ENCODE measurements at places on chromosomes 2 and 18.

- DNase-seq: no peak
Observed at GRCh38 chr2:147439986-147440385, 404.8 kb upstream of the ACVR2A start.

GRCh38 chr2:121137571-121137970, 147.4 kb downstream of the TFCP2L1 start:
- DNase-seq: no peak

- no peak for DNase-seq
Observed at GRCh38 chr2:8622199-8622911, 59.5 kb upstream of the ID2 start.

- DNase-seq: no peak
Observed at GRCh38 chr2:190799999-190800398, 80.6 kb upstream of the GLS start.

DNA sequence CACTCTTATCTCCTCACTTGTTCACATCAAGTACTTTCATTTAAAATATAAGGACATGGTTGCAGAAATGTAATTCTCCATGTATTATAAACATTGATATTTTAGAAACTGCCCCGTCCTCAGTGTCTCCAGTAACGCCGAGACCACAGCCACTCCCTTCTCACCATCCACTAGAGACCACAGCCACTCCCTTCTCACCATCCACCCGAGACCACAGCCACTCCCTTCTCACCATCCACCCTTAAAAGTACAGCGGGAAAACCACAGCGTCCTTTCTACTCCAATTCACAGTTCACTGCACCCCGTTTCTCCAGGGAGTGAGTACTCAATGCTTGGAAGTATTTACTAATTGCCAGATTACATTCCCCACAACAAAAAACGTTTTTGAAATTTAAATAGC, 1452.2 kb upstream of the ACVR2A start:
- peak; percentile 12 for DNase-seq

DNA sequence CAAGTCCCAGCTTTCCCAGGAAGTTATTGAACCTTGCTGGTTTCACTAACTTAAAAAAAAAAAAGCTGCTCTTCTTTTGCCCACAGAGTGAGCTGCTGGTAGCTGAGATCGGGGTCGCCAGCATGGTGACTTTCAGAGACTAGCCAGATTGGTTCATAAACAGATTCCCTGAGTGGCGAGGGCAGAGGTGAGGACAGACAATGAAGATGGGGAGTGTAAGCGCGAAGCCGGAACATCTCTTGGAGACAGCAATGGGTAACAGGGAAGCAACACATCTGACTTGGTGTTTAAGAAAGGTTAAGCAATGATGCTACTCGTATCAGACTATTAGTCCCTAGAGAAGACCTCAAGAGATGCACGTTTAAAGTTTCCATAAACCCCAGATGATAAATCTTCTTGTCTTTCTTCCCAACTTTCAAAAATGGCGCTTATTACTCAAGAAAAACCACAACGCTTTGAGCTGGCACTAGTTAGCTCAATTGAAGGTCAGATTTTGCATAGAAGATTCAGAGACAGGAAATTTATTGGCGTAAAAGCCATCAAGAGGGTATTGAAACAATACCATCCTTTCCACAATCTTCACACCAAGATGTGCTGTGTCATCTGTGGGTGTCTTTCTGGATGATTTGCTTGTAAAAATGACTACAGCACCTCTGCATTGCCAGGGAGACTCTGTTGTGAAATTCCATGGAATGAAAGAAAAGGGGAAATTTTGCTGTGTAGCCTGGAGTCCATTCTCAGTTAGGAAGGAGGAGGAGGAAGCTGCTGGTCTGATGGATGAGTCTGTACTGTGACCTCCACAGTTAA, 193.1 kb upstream of the CXCR4 start:
- DNase-seq: no peak

GRCh38 chr2:182818925-182819324, 47.5 kb downstream of the FRZB start:
- DNase-seq: peak; percentile 56

- DNase-seq: no peak
Observed at GRCh38 chr2:49154891-49155290, 576 bp upstream of the FSHR start.

GRCh38 chr18:75127143-75128021, 81.6 kb downstream of the PTGR3 start:
- no peak for DNase-seq

GRCh38 chr18:40866013-40866645, 1088.9 kb upstream of the PIK3C3 start:
- DNase-seq: peak; percentile 39

DNA sequence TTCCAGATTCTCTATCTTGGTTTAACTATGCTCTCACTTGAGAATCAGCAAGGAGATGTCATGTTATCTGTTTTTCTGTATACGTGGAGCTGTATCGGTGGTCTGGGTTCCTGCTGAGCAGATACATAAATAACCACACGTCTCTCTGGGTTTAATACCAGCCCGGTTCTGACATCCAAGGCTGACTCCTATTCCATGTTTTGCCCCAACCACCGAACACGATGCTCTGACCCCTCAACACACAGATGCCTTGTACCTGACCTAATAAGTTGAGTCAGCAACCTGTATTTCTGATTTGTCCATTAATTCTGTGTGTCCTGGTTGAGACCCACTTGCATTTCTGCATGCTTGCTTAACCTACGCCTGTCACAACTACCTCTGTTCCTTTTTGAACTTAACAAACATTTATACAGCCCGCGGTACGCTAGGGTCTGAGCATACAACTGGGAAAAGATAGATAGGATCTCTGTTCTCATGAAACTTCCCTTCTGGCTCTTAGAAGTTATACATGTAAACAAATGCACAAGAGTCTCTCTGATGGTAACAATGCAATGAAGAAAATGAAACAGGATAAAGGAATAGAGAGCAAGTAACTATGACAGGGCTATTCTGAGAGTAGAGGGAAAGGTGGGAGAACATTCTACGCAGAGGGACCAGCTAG, 480.4 kb downstream of the PARD3B start:
- no peak for DNase-seq

DNA sequence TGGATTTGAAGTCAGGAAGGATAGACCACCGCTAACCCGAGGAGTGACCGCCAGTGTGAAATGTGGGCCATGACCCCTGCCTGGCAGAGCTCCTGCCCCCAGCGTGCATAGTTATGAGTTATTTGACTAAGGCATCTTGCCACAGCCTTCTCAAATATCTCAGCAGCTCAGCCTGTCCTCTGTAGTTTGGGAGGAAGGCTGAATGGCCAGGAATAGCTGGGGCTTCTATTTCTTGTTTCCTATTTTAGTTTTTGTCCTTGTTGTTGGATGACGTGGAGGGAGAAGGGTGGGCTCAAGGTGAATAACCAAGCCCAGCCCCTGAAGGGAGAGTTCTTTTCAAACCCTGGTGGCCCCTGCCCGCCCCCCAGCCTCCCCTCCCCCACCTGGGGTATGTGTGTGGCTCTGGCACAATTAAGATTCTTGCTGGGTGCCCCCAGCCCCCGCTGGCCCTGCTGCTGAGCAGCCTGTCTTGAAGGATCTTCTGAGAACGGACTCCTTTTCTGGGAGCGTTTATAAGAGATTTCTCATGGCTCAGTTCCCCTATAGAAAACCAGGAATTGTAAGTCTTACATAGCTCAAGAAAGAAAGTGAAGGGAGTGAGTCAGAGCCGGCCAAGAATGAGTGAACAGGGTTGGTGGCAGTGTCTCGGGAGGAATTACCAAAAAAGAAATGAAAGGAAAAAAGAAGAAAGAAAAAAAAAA, 157.4 kb downstream of the GLI2 start:
- DNase-seq: no peak

DNA sequence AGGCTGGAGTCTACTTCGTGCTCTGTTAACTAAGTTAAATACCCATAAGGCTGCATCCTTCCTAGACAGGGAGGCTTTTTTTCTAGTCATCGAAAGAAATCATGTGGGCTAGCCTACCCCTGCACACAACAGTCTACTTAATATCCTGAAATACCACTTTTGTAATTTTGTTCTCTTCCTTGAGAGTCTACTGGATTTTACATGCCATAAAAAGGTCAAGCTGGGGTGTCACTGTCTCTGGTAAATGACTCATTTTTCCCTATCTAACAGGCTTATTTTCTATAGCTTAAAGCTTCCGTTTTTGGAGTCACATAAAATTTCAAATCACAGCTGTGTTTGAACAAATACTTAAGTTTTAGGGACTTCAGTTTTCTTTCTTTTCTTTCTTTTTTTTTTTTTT, 10.7 kb upstream of the STAM2 start:
- DNase-seq: no peak

- no peak for DNase-seq
Observed at GRCh38 chr2:30446602-30447148, 371 bp upstream of the LCLAT1 start.

- no peak for DNase-seq
Observed at GRCh38 chr2:60947056-60947455, 65.7 kb downstream of the REL start.

DNA sequence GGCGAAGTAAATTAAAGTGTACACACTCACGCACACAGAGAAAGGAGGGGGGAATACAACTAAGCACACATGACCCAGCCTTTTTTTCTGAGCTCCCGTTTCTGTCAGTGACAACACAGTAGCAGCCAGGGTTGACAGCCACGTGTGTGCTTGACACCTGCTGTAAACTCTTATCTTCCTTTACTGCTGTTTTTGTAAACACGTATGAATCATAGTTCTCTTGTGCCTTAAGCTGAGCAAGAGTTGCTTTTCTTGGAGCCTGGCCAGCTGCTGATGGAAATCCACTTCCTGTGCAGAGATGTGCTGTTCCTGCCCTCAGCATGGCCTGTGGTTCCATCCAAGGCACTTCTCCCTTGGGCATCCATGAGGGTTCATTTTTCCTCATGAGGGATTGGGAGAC, 561.9 kb downstream of the GALR1 start:
- peak; percentile 97 for DNase-seq

DNA sequence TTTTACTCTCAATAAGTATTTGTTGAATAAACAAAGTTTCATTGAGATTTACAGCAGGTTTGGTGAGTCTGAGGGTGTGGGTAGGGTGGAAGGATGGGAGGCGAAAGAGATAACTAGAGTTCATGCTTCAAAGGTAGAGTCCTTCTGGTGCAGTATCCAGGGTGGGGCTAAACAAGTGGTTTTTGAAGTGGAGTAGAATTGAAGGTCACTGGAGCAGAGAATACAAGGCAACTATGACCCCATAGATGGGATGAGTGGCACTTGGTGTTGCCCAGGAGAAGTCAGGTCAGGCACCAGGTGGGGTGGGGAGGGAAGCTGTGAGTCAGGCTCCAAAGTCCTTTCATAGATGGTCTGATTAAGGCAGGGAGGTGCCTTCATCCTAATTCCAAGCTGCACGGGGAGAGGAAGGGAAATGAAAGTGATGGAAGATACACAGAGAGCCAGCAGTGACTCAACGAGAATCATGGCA, 6.6 kb upstream of the CAB39 start:
- DNase-seq: no peak

DNA sequence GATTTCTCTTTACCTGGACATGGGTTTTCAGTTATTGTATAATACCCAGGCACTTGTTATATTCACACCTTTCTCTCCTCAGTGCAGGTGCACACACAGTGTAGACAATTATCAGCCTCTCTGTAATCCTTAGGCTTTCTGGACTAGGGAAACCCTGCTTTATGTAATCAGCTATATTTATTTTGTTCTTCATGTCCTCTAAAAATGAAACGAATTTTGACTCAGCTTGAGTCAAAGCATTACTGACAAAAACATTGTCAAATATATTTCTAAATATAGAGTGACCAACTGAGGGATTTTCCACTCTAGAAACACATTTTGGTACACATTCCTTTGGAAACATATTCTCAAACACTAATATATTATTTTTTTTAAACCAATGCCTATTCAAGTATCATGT, 144.8 kb upstream of the GULP1 start:
- DNase-seq: no peak

DNA sequence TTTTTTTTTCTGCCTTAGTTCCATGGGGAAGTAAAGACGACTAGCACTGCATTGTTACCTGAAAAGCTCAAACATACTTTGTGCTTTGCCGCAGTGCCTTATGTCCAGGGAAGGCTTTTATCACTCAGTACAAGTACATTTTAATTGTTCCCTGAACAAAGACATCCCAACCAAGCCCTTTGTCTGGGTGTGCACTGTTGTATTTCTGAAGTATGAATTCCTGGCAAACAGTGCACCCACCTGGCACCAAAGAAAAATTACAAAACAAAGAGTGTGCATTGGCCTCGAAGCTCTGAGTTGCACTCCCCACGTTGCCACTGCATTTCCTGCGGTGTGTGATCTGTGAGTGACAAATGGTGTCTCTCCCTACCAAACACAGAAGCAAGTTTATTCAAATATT, 858.5 kb upstream of the PIK3C3 start:
- DNase-seq: peak; percentile 62

- peak; percentile 100 for DNase-seq
Observed at GRCh38 chr2:7031547-7032245, 114.5 kb downstream of the RNF144A start.

- no peak for DNase-seq
Observed at GRCh38 chr2:80987466-80987865, 682.9 kb upstream of the LRRTM1 start.

- DNase-seq: no peak
Observed at GRCh38 chr2:240795454-240795853, 24.6 kb downstream of the KIF1A start.

DNA sequence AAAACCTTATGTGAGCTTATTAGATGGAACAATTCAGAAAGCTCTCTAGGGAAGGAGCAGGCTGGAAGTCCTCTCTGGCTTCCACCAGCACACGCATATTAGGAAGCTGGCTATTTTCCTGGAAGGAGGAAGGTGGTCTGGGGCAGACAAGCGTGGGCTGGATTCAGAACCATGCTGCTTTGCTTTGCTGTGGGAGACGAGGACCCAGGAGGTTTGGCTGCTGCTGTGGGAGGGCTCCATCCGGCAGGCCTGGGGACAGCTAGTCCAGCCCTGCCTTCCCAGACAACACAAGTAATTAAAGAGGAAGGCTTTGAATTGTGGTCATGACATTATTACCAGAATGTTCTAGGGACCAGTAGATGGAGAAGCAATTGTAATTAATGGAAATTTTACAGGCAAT, 238.8 kb upstream of the MYT1L start:
- no peak for DNase-seq

- no peak for DNase-seq
Observed at GRCh38 chr2:116250376-116250775, 1564.1 kb upstream of the DDX18 start.

GRCh38 chr2:144889348-144889747, 369.4 kb upstream of the ZEB2 start:
- no peak for DNase-seq

GRCh38 chr2:46548103-46548486, 68.7 kb downstream of the TMEM247 start:
- DNase-seq: no peak

DNA sequence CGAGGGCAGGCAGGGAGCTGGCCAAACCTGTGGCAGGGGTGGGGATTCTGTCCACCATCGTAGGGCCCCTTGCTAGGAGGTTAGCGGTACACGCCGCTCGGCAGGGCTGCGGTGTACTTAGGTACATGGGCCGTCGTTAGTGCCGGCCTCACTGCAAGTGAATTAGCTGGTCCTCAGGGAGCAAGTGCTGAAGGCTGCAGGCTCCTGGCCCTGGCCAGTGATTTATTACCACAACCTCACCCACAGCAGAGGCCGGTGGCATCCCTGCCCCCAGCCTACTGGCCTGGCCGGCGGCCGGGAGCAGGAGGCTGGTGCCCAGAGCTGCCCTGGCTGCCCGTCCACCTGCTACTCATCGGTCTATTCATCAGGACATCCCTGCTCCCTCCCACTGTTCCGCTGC, 19.6 kb upstream of the PTMA start:
- no peak for DNase-seq

GRCh38 chr18:4024702-4025101, 430.4 kb downstream of the DLGAP1 start:
- no peak for DNase-seq

GRCh38 chr18:48962994-48963561, 12.3 kb upstream of the SMAD7 start:
- no peak for DNase-seq

Measured in NCI-H1417 (cell line).